H9 (cell line): ENCODE measurements at places on chromosomes 1 and 21. TPM values are rescaled to one million over a fixed set of nuclear protein-coding genes. Genes with fewer than 3 reads are reported as not detected.
A peak's percentile ranks its signal among the peaks of the same experiment; 100 is the strongest.

Gene DDX59
- 13.9 and 14.0 TPM in 2 replicates for total RNA-seq

DNA sequence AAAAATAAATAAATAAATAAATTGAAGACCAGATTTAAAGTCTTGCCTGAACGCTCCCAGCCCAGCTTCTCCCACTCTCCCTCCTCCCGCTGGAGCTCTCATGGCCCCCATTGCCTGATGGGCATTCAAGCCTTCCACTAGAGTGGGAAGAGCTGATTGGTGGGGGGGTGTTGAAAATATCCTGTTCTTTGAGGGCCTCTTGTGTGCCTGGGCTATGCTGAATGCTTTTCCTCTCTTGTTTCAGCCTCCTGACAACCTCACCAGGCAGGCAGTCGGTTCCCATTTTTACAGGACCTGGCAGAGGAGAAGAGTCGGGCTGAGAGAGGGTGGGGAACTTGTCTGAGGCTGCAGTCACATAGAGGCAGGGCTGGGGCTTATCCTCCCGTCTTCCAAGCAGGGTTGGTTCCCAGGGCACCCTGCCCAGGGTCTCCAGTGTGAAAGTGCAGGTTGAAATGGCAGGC is 59.2 kb upstream of the SSBP3 start:
- H3K4me1 ChIP-seq, result peaks cover 14% of the 10 kb centered on the region; the same call in 1 of the 2 replicates
- H3K36me3 ChIP-seq, result no peaks in the 10 kb centered on the region
- no peak overlapping the region for H3K4me3 ChIP-seq
- H3K27ac ChIP-seq, result no peak overlapping the region

Gene TNNI3K
- not detected in 2 replicates for total RNA-seq

DNA sequence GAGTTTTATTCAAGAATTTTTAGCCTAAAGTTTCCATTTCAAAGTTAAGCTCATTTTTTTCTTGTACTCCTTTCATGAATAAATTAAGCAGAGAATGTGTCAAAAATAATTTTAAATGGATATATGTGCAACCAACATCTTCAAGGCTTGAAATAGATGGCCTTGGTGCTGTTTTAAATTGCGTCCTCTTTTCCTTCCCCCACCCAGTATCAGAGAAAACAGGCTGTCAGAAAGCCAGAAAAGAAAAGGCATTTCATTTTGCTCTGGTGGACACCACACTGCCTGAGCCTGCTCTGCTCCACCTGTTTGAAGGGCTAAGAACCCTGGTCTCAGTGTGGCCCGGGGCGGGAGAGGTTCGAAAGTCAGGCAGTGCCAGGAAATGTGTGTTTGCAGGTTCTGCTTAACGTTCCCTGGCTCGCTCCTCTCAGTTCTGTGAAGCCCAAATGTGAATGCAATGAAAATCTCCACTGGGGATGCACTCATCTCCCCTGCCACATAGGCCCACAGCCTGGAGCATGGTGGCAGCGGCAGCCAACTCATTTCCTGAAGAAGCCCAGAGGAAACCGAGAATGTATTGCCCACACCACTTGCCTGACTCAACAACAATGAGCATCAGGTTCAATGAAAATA is 134.4 kb downstream of the SDCCAG8 start:
- H3K27me3 ChIP-seq, result no peaks in the 10 kb centered on the region
- no peak overlapping the region for H3K27ac ChIP-seq
- H3K36me3 ChIP-seq, result no peaks in the 10 kb centered on the region
- DNase-seq, result no peak

DNA sequence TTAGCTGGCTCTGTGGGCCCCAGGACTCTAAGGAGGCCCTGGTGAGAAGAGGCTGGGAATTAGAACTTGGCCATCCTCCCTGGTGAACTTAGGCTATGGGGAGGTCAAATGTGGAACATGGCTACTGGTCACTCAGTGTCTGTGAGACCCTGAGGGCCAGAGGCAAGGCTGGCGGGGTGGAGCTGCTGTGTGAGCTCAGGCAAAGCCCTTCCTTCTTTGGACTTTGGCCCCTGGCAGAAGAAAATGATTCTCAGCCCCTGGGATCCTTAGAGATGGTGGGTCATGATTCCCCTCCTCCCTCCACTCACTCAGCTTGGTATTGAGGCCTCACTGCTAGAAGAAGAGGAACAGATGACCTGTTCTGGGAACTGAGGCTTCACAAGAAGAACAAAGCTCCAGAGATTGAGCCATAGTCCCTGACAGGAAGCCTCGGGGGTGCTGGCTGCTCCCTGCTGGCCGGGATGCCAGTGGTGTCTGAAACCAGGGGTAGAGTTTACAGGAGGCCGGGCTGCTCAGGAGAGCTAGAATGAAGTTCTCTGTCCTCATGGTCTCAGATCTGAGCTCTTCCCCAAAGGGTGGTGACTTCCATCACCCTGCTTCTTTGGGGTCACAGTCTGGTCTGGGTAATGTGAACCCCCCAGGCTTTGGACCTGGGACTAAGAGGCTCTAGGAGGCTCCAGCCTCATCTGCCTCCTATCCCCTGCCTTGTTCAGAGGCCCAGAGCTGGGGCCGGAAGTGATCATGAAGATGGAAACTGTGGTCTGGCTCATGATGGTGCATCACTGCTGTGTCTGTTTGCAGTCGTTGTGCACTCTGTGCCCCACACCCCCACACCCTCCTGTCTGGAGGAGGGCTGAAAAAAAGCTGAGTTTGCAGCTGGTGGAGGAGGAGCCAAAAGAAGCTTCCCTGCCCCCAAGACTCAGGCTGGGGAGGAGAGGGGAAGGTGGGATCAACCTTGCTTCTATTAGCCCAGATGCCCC is 905 bp downstream of the BTBD19 start:
- H3K4me1 ChIP-seq, result peaks cover 10% of the 10 kb centered on the region; the same call in 1 of the 2 replicates
- peaks cover 12% of the 10 kb centered on the region for H3K36me3 ChIP-seq
- peak; percentile 43 for DNase-seq
- no peaks in the 10 kb centered on the region for H3K27me3 ChIP-seq

GRCh38 chr1:205365945-205366463 is 9.3 kb upstream of the KLHDC8A start:
- no peaks in the 10 kb centered on the region for H3K36me3 ChIP-seq
- no peaks in the 10 kb centered on the region for H3K27me3 ChIP-seq

DNA sequence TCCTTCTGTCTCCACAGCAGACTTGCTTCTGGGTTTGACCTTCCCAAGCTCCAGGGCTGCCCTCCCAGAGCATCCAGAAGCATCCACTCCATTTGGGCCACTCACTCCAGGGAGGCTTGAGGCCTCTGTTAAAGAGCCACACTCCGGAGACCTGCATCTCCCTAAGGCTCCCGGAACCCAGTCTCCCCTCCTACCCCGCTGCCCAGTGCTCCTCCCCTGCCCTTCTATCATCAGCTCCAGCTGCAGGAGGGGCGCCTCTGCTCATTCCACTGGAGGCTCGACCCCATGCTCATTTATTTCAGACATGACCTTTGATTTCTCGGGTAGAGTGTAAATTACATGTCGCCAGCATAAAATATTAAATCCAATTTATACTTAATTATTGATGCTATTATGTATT is 142.5 kb downstream of the SYF2 start:
- H3K27ac ChIP-seq, result no peak overlapping the region
- H3K27me3 ChIP-seq, result no peaks in the 10 kb centered on the region
- DNase-seq, result no peak
- H3K36me3 ChIP-seq, result no peaks in the 10 kb centered on the region
- H3K4me3 ChIP-seq, result no peak overlapping the region

DNA sequence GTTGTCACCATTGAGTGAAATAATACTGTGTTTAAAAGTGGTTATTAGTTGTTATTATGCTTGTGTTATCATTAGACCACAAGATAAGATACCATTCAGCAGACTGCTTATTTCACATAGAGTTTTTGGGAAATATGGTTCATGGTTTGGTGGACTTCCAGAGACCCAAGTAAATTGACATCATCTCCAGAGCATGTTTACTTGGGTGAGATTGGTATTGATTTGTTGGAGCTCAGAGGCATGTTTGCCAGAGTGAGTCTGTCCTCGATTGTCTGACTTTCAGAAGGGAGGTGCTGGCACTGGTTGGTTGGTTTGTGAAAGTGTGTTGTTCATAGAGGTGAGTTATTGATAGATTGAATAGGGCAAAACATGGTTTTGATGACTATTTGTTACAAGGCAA is 291.4 kb downstream of the TGFB2 start:
- no peak for DNase-seq
- no peak overlapping the region for H3K4me3 ChIP-seq
- H3K27ac ChIP-seq, result no peak overlapping the region
- no peaks in the 10 kb centered on the region for H3K36me3 ChIP-seq
- no peaks in the 10 kb centered on the region for H3K27me3 ChIP-seq
- no peaks in the 10 kb centered on the region for H3K4me1 ChIP-seq

- no peak overlapping the region for H3K27ac ChIP-seq
- DNase-seq, result no peak
- no peaks in the 10 kb centered on the region for H3K36me3 ChIP-seq
- no peak overlapping the region for H3K4me3 ChIP-seq
- no peaks in the 10 kb centered on the region for H3K27me3 ChIP-seq
Measured at GRCh38 chr1:24714859-24715520, 30.3 kb upstream of the CLIC4 start.

GRCh38 chr1:178277793-178278530 is 184.1 kb downstream of the RASAL2 start:
- no peak for DNase-seq
- H3K27ac ChIP-seq, result no peak overlapping the region
- peaks cover 10% of the 10 kb centered on the region; the same call in 1 of the 2 replicates for H3K36me3 ChIP-seq
- no peaks in the 10 kb centered on the region for H3K27me3 ChIP-seq
- no peak overlapping the region for H3K4me3 ChIP-seq

DNA sequence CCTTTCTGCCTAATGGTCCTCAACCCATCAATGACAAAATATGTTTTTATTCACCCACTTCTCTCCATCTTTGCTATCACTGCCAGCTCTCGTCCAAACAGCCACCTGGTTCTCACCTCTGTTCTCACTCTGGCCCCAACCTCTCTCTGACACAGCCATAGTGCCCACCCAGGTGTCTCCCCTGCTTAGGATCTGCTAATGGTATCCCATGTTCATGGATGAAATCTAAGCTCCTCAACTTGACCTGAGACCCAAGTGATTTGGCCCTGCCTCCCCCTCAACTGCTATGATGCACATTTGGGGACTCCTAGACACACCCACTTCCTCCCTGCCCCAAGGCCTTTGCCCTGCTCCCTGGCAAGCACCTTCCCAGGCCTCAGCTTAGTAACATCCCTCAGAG is 25.9 kb downstream of the KIF17 start:
- H3K27ac ChIP-seq, result no peak overlapping the region
- no peaks in the 10 kb centered on the region for H3K4me1 ChIP-seq
- H3K27me3 ChIP-seq, result no peaks in the 10 kb centered on the region
- no peak for DNase-seq
- H3K36me3 ChIP-seq, result no peaks in the 10 kb centered on the region; the same call in 1 of the 2 replicates
- no peak overlapping the region for H3K4me3 ChIP-seq

GRCh38 chr1:204283711-204284651 is 70.2 kb upstream of the GOLT1A start:
- no peaks in the 10 kb centered on the region for H3K36me3 ChIP-seq
- H3K4me3 ChIP-seq, result no peak overlapping the region
- no peaks in the 10 kb centered on the region; the same call in 1 of the 2 replicates for H3K27me3 ChIP-seq
- peaks cover 12% of the 10 kb centered on the region for H3K4me1 ChIP-seq
- no peak overlapping the region for H3K27ac ChIP-seq

DNA sequence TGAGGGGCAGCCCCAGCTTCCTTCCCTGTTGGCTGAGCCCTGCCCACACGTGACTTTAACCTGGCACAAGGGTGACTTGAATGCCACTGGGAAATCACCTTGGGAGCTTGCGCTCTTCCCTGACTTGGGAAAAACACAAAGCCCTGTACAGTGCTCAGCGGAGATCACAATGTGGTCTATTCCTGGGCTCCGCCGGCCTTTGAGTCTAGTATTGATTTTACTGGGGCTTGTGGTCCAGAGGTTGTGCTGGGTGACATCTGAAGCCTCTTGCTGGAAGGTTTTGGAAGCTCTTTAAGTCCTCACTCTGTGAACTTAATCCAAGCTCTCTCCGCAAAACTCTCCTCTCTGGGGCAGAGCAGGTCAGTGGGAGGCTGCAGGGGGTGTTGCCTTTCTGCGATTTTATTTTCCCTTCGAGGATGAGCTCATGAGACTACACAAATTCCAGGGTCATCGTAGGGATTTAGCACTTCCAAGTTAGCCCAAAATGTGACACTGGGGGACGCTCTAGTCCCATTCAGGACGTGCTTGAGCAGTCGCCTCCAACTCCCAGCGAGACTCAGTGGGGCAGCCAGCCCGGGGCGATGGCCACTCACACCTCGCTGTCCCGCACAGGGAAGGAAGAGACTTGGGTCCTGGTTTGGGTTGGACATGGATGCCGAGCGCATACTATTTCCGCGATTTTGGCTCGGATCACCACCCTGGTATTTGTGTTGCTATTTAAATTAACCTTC is 291.9 kb upstream of the AJAP1 start:
- no peaks in the 10 kb centered on the region for H3K27me3 ChIP-seq
- no peak for DNase-seq
- H3K4me1 ChIP-seq, result no peaks in the 10 kb centered on the region
- no peak overlapping the region for H3K27ac ChIP-seq

- no peaks in the 10 kb centered on the region for H3K27me3 ChIP-seq
- DNase-seq, result no peak
Measured at GRCh38 chr1:108892356-108893140, 15.8 kb downstream of the GPSM2 start.

DNA sequence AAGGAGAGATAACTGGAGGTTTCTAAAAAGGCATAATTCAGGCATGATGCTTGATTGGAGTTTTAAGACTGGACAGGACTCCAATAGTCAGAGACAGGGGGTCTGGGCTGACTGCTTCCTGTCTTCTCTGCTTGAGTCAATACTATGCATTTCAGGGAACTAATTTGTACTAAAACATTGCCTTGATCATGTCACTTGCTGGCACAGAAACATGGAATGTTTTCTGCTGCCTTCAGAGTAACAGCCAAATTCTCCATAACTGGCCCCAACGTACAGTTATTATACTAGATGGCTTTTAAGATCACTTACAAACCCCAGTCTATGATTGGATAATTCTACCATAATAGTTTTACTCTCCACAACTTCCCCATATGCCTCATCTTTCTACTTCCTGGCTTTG is 247.0 kb downstream of the DNM3 start:
- H3K27ac ChIP-seq, result no peak overlapping the region
- no peaks in the 10 kb centered on the region for H3K36me3 ChIP-seq
- no peaks in the 10 kb centered on the region for H3K4me1 ChIP-seq
- DNase-seq, result no peak

DNA sequence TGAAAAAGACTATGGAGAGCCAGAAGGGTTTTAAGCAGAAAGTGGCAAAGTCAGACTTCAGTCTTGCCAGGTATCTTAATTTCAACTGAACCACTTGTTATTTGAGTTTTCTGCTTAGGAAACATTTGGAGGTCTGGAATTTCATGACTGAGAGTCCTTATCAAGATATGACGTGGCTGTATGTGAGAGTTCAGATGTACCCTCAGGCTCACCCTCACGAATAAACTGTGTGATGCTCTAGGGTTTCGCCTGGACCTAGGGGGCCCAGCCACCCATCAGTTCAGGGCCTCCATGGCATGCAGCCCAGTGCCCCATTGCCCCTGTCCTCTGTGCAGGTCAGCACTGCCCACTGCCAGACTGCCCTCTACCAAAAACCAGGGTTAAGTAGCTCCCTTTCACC is 30.6 kb upstream of the TADA1 start:
- H3K36me3 ChIP-seq, result peaks cover 4% of the 10 kb centered on the region
- no peaks in the 10 kb centered on the region for H3K27me3 ChIP-seq
- no peak overlapping the region for H3K27ac ChIP-seq
- H3K4me3 ChIP-seq, result no peak overlapping the region
- no peaks in the 10 kb centered on the region for H3K4me1 ChIP-seq
- no peak for DNase-seq
